ENCODE measurements at places on chromosomes 7 and 10.
A peak's percentile ranks its signal among the peaks of the same experiment; 100 is the strongest.

GRCh38 chr10:77461636-77462296 is 175.8 kb downstream of the KCNMA1 start:
- DNase-seq = no peak

DNA sequence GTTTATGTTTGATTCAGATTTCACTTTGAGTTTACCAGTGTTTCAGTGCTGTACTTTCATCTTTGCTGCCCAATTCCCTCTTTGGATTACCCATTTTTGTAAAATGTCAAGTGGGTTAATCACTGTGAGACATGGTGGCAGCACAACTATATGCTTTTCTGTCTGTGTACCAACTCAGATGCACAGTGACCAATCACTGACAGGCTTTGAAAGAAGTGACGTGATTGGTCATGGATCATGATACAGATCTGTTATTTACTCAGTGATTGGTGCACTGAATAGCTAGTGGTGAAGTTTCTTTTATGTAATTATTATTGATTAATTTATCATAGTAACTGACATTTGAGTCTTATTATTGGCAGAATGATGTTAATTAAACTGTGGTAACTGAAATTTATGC is 126.9 kb downstream of the SDK1 start:
- no peak for DNase-seq

GRCh38 chr10:111356571-111356970 is 279.7 kb downstream of the ADRA2A start:
- DNase-seq = no peak

DNA sequence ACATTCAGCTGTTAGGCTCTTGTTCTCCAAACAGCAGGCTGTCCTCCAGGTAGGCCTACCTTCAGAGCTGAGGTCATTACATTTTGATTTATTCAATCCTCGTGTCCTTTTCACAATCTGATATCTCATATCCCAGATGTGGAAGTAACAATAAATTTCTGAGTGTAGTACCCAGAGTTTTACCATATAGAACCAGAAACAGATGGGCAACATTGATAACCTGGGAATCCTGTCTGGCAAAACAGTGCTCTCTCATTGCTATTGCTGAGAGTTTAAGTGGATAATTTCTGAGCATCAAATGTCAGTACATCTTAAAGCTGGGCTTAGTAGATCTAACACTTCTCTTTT is 1007.8 kb downstream of the REEP3 start:
- no peak for DNase-seq

- DNase-seq = no peak
Observed at GRCh38 chr10:126687121-126687606, 16.7 kb upstream of the C10orf90 start.

DNA sequence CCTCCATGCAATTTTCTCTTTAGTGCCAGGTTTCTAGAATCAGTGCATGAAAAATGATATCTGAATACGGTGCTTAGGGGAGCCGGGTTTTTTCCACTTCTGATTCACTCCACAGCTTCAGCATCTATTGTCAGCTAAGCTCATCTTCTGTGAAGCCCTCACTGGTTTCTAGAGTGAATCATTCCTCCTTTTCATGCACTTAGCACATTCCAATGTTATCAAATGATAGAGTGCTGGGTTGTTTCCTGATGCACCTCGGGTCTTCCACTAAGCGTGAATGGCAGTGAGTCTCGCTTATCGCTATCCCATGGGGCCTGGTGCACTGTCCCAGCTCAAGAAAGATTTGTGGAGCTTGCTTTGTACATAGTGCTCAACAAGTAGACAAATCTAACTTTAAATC is 170.9 kb upstream of the RHEB start:
- no peak for DNase-seq

GRCh38 chr7:36301914-36302771 is 87.5 kb upstream of the ANLN start:
- DNase-seq = no peak

GRCh38 chr10:119412244-119413092 is 130.1 kb downstream of the RGS10 start:
- peak; percentile 34 for DNase-seq

- DNase-seq = no peak
Observed at GRCh38 chr7:90661290-90662151, 65.4 kb downstream of the CDK14 start.
